ENCODE measurements at places on chromosomes 12 and 14.

- no peak for DNase-seq
These were observed 17.7 kb upstream of the MDM2 start for GRCh38 chr12:68790081-68790951.

DNA sequence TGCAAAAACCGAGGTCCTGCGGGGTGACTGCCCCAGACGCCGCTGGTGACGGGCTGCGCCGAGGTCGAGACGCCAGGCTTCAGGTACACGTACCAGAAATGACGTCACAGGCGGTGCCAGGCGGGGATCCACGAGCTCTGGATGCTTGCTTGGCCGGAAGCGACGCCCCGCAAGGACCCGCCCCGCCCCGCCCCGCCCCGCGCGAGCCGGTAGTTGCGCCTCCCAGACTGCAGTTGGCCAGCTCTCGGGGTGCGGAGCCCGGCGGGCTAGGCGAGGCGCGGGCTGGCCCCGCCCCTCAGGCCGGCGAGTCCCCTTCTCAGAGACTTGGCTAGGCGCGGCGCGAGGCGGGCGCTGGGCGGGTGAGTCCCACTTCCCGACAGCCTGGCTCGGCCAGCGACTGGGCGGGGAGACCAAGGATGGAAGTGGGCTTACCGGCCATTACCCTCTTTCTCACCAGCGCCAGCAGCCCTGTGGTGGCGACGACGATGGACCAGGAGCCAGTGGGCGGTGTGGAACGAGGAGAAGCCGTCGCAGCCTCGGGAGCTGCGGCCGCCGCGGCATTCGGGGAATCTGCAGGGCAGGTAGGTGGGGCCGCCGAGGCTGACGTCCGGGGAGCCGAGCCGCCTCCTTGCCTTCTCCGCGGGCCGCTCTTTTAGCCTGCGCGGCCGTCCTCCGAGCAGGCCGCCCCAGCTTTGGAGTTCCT, at the start of gene FAM177A1:
TSS of gene FAM177A1 (plus strand) at position 225 of the 703 bp plus-strand sequence. CDS start at position 417, 192 bp downstream.
- peak; percentile 86 for DNase-seq

DNA sequence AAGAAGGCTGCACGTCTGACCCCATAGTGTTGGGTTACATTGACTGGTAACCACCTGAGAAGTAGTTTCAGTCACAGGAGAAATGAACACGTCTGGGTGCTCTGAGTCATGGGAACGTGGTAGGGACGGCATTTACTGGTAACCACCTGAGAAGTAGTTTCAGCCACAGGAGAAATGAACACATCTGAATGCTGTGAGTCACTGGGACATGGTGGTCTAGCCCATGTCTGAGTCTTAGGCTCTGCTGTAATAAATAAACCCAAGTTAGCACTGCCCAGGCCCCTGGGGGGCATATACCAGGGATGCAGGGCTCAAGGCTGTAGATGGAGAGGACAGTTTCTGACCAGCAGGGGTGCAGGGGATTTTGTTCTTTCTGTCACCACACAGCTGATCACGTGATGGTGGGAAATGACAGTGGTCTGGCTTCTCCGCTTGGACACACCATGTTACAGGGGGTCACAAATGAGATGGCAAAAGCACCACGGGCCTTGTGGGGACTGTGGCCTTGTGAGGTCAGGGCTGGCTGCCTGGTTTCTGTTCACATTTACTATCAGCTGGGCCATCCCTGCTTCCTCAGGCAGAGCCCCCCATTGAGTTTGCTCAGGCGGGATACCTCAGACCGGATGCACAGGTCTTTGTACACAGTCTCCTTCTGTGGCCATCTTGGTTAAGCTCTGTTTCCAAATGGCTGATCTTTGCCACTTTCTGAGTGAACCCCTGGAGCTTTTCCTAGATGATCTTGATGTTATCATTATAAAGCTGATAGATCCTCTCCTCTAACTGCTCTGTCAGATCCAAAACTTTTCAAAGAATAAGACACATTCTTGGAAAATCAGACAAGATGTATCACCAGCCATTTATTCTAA, 9.8 kb upstream of the C12orf42 start:
- DNase-seq: no peak

DNA sequence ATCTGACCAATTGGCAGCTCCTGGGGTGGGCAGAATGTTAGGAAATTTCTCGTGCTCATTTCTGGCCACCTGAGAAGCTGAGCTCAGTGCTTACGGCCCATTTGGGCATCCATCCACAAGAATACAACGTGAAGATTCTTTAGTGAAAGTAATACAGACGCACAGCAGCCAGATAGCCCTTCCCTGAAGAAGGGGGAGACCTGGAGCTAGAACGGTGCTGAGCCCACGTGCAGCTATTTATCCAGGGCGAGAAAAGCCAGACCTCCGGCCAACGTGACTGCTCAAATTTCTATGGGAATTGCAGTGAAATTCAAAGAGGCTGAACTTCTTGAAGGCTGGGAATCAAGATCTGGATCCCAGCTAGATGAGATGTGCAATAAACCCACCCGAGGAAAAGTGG, 20.7 kb downstream of the NID2 start:
- no peak for DNase-seq

- no peak for DNase-seq
These were observed 17.1 kb downstream of the BCAT1 start for GRCh38 chr12:24931666-24932405.

GRCh38 chr14:52044791-52045522, 23.9 kb downstream of the NID2 start:
- no peak for DNase-seq

- DNase-seq: no peak
These were observed 13.3 kb downstream of the PPP4R3A start for GRCh38 chr14:91496790-91497189.

GRCh38 chr14:85415015-85415712, 114.8 kb upstream of the FLRT2 start:
- DNase-seq: no peak

DNA sequence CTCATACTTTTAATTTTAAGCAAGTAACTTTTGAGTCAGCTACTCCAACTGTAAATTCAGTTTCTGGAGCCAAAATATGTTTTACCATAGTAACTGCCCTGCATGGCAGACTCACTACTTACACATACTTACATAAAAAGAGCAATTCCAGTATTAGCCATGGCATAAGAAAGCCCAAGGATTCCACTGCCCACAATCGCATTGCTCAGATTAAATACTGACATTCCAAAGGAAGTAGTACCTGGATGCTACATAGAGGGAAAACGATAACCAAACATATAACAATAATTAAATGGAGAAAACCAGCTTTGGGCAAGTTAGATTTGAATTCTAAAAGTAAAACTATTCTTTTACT, 2.2 kb downstream of the SLC38A2 start:
- DNase-seq: no peak

DNA sequence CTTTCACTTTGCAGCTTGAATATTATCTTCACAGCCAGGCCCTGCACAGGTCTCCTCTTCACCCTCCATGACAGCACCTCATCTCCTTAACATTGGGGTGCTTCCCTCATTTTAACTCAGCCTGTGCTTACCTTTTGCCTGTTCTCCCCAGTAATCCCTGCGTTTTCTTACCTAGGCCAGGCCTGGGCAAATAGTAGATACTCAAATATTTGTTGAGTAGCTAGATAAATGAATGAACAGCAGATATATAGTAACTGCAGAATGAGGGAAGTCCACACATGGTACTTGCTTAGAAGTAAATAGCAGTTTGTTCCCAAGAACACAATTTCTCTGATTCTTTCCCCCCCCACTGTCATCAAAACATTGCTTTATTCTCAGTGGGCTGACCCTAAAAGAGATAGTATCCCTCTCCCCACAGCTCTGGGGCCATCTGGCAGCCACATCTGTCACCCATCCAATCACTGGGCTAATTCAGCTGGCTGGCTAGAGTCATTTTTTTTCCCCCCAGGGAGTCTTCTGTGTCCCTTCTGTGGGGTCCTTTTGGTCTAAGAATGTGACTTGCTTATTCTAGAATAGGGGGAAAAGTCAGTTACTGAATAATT, 43.2 kb downstream of the APPL2 start:
- no peak for DNase-seq

DNA sequence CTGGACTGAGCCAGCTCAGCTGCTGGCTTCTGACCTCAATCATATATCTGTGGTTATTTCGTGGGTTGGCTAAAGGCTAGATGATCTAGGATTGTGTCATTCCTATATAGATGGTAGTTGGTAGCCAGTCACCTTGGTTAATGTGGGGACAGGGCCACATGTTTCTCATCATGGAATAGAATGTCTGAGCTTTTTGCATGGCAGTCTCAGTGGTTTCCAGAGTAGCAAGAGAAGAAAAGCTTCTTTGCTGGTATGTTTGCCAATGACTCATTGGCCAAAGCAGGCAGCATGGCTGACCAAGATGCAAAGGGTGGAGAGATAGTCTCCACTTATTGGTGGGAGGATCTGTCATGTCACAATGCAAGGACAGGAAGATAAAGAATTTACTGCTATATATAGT, 746.4 kb upstream of the FLRT2 start:
- DNase-seq: no peak

DNA sequence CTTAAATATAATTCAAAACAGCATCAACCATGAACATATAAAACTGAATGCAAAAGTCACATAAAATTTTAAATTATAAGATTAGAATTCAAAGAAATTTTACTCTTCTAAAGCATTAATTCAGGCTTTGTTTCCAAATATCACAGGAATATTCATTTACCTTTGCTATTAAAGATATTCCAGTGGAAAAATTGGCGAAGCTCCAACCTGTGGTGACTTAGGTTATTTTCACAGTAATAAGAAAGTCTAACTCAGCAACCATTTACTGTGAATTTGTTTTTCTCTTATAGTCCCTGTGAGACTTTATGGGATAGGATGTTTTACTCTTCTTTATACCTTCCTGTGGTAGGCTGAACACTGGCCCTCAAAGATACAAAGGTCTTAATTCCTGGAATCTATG, 3.2 kb downstream of the WDR89 start:
- DNase-seq: no peak

DNA sequence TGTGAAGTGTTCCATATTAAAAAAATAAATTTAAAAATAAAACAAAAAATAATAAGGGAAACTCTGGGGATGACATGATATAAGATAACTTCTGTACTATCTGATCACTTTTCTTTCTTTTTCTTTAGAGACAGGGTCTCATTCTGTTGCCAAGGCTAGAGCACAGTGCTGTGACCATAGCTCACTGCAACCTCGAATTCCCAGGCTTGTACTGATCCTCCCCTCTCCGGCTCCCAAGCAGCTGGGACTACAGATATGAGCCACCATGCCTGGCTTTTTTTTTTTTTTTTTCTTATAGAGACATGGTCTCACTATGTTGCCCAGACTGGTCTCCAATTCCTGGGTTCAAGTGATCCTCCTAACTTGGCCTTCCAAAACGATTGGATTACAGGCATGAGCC, 10.4 kb upstream of the MIPOL1 start:
- DNase-seq: no peak

DNA sequence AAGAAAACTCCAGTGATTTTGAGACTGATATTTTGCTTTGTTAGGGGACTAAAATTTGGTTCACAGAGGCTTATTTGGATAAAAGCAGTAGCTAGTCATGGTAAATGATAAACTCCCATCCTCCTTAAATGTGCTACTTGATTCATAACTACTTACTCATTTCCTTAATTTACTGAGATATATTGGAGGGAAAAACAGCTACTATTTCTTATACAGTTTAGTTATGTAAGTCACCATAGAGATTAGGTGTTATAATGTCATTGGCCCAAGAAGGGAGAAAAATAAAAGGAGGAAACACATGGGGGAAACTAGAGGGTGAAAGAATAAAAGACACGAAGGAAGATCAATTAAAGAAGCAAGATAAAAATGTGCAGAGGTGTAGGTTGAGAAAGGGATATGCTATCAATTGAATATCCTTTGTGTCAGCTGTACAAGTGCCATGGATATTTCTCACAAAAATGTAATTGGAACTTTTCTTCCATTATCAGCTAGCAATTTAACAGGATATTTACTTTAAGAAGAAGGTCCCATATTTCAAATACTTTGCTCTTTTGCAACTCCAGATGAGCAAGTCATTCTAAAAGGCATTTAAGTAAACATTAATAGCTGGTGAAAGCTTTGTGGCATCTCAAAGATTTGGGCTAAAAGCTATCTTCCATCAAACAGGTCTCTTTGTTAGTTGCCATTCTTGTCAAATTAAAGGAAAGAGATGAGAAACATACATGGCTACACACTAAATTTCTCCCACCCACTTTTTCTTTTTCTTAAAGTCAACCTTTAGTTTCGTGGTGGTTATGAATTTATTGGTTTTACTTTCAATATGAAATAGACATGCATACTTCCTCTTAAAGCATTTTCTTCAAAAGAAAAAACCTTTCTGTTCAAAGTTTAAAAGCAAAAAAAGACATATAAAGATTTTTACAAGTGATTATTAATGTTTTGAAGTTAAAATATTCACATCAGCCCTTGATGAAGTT, 439.5 kb downstream of the CCER1 start:
- no peak for DNase-seq

DNA sequence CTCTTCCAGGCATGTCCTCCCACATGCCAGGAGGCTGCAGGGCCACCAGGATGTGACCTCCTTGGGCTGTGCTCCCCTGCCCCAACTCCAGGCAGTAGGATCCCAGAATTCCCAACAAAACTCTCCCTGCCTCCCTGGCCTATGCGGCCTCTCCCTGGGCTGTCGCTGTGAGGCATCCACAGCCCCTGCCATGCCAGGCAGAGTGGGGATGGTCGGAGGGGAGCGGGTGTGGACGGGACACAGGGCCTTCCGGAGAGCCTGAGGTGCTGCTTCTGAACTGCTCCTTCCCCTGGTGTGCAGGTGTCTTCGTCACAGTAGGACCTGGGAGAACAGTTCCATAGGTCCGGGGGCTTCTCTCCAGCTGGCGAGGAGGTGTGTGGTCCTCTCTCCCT, 18.3 kb downstream of the GPR132 start:
- DNase-seq: no peak

GRCh38 chr14:80425686-80426085, 214.4 kb upstream of the DIO2 start:
- no peak for DNase-seq

DNA sequence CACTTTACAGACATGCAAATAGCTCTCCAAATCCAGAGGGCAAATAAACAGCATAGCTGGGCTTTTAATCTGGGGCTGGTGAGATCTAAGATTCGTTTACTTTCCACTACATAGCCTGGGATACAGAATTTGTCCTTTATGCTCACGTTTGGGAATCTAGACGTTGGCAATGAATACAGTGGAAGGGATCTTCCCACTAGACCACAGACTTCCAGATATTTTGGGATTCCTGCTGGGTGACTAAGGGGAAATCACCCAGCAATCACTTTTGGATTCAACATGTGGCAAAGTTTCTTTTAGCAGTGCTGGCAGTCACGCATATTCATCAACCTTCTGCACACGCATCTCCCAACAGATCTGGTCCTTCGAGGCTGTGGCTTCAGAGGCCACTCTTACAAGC, 23.5 kb downstream of the APPL2 start:
- no peak for DNase-seq

DNA sequence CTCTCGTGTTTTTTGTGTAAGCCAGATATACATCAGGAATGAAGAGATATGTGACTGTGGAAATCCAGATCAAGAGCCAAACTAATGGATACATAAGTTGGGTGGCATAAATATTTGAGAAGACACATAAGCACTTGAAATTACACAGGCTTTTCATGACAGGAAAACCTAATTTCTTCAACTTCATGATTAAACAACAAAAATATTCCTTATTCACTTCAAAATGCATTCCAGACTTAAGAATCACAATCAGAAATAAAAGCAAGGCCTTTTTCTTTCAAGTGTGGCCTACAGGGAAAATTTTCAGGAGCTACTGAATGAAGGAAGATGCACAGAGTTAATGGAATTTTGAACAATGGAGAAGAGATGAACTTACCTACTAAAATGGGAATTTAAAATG, 515.6 kb downstream of the FOXG1 start:
- DNase-seq: no peak
